ENCODE measurements at places on chromosomes 5 and 9.

GRCh38 chr5:96986450-96986849 lies 50.6 kb downstream of the LNPEP start:
- no peak for DNase-seq

DNA sequence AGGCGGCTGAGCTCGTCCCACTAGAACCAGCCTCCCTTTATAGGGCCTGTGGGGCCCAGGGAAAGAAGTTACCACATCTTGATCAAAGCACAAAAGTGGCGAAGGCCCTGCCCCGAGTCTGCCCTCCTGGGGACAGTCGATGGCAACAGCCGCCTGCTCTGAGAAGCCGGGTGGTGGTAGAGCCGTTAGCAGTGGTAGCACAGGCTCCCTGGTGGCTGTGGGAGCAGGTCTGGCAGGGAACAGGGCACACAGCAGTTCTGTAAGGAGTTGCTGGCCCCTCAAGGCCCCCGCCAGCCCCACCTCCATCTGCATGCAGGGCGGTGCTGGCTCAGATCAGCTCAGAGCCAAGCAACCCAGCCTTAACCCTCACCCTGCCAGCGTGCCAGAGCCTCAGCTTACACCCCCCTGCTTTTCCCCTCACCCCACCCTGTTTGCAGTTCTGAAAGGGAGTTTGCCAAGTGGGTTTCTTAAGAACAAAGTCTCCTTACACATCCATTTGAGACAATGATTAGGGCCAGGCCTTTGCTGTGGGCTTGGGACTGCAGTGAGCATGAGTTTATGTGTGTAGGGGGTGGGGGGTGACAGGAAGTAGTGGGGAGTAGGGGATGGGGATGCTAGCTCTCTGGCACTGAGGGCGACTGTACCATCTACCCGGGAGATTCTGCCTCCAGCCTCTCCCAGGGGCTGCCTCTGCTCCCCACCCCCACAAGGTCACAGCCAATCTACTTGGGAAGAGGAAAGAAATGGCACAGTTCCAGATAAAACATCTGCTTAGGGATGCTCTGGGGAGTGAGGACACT lies 11.8 kb downstream of the ACSL6 start:
- no peak for DNase-seq

- no peak for DNase-seq
Observed at GRCh38 chr5:171622010-171622409, 163.6 kb upstream of the SMIM23 start.

GRCh38 chr9:110997847-110998246 lies 40.4 kb downstream of the LPAR1 start:
- DNase-seq = no peak

DNA sequence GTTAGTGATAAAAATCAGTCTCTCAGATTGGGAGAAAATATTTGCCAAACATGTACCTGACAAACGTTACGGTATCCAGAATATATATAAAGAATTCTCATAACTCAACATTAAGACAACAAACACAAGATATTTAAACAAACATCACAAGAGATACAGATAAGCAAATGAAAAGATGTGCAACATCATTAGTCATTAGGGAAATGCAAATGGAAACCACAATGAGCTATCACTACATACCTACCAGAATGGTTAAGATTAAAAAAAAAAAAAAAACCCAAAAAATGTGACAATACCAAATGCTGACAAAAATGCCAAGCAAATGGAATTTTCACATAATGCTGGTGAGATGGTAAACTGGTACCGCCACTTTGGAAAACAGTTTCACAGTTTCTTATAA lies 15.4 kb downstream of the CERT1 start:
- no peak for DNase-seq

GRCh38 chr9:86713970-86714369 lies 233.3 kb downstream of the GAS1 start:
- DNase-seq = no peak

DNA sequence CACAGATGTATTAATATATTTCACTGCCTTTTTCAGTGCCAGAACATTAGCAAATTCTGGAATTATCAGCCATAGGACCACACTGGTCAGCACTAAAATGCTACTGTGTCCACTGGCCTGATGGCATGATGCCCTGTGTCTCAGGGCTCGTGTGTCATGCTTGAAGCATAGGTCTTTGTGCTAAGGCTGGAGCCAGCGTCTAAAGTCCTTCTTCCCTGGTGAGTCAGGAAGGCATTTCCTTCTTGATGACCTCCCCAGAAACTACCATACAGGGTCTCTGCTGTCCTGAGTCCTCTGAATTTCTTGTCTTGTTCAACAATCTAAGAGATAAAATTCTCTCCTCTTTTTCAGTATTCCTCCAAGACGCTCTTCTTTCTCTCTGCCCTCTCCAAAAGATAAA lies 489.9 kb downstream of the PSAT1 start:
- no peak for DNase-seq

GRCh38 chr9:134216449-134216951 lies 52.1 kb upstream of the RNU6ATAC start:
- DNase-seq = no peak

DNA sequence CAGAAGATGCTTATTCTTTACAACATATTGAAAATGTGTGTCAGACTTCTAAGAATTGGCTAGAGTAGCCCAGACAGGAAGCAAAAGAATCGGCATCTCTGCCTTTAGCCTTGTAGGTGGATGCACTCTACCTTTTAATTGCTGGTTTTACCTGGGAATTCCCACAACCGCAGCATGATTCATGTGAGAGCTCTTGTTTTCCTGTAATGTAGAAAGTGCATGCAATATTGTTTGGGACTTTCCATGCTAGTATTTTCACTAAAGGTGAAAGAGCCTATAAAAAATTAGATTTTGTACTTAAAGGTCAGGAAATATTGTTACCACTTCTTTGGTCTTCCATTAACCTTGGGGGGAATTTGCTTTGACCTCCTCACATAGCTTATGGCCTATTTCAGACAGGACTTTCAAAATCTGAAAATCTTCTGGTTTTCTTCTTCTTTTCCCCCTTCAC lies 89.8 kb downstream of the NTRK2 start:
- no peak for DNase-seq

- DNase-seq = no peak
Observed at GRCh38 chr5:168434746-168435321, 51.4 kb upstream of the RARS1 start.

DNA sequence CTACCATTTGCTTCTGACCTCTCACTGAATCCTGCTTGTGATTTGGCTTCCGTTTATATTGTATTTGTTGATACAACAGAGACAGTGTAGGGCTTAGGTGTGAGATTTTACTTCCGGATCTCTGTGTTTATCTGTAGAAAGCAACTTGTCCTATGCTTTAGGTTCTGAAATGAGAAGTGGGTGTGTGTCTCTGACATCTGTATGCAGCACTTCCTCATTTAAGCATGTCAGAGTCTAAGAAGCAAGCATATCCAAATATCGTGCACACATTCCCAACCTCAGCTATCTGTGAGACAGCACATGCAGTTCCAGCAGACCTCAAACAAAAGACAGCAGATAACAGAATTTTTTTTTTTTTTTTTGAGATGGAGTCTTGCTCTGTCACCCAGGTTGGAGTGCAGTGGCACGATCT lies 16.3 kb downstream of the KLF9 start:
- DNase-seq = no peak

DNA sequence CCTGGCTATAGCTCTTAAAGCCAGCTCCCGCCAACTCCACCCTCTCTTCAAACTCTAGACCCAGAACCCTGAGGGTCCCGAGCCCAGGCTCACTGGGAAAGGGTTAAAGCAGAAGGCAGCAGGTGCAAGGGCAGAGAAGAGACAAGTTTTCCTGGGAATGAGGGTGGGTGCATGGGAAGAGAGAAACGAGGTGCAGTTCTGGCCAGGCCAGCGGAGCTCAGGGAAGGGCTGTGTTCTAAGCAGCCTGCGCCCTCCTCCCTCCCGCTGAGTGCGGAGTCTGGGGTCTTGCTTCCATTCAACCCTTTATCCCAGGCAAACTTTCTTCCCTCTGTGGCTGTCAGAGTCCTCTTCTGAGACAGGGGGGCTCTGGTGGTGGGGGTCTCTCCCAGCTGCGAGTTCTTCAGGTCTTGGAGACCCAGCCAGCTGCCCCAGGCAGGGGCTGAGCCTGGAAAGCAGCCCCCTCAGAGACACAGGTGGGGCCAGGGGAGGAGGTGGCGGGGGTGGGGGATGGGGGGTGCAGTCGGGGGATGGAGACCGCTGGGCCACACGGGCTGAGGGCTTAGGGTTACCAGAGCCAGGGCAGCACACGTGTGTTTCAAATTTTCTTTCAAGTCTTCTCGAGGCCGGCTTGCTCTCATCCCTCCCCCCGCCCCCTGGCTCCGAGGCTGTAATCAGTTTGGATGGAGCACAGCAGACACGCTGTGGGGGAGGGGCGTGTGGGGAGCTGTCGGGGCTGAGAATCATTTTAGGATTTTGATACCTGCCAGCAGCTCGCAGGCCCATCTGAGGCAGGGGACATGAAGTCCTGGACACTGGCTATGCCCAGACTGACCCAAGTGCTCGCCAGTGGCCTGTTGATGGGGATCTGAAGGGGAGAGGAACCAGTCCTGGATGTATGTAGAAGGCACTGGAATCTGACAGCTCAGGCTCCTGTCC lies 169.6 kb upstream of the SMIM23 start:
- DNase-seq = no peak

DNA sequence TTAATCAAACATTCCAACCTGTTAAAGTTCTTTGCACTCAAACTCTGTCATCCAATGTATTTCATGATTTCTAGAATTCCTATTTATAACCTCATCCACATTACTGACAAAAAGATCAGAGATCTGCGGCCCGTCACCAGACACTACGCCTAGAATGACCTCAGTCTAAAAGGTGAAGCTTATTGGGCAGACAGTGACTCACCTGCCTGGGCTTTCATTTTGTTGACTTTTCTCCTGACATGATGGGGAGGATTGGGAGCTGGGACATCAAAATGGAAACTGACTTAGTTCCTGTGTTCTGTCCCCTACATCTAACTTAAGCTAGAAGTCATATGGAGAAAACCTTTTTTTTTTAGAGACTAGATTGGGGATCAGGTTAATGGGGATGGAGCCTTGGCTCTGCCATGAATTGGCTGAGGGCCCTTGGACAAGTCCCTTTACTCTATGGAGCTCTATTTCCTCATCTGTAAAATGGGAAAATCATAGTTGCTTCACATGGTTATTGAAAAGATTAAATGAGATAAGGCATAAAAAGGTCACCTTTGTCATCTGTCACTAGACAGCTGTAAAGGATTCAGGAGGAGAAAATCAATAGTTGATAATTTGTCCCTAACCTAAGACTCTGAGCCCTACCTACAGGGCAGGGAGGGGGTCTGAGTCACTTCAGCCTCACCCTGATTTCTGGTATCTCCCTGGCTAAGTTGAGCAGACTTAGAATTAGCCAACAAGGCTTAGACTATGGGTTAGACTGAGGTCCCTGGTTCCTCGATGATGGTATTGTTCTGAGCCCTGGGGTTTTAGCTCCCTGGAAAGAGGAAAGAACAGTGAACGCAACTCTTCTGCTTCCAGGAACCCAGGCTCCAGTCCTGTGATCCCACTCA lies 224.8 kb upstream of the TBC1D2 start:
- no peak for DNase-seq

- DNase-seq = no peak
Observed at GRCh38 chr5:143801252-143801939, 10.6 kb upstream of the HMHB1 start.

- DNase-seq = no peak
Observed at GRCh38 chr5:84383296-84383815, 1.3 kb downstream of the EDIL3 start.

DNA sequence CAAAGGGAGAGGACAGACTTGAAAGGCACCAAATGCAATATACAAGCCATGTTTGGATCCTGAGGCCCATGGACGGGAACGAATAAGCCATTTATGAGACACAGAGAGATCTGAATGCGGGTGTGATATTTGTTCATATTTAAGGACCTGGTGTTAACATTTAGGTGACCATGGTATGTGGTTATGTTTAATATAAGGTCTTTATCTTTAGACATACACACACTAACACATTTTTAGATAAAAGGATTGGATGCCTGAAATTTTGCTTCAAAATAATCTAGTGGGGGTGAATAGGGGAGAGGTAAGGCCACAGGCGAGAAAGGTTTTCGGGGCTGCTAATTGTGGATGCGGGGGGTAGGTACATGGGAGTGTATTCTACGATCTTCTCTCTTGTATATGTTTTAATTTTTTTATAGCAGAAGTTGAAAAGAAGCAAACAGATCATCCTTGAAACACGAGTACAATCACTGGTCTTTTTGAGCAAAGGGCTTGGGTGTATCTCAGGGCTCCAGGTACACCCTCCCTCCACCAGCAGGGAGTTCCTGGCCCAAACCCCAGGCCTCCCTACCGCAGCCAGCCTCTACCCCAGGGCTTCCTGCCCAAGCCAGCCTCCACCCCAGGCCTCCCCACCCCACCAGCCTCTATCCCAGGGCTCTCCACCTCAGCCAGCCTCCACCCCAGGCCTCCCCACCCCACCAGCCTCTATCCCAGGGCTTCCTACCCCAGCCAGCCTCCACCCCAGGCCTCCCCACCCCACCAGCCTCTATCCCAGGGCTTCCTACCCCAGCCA lies 12.2 kb downstream of the AKNA start:
- no peak for DNase-seq

DNA sequence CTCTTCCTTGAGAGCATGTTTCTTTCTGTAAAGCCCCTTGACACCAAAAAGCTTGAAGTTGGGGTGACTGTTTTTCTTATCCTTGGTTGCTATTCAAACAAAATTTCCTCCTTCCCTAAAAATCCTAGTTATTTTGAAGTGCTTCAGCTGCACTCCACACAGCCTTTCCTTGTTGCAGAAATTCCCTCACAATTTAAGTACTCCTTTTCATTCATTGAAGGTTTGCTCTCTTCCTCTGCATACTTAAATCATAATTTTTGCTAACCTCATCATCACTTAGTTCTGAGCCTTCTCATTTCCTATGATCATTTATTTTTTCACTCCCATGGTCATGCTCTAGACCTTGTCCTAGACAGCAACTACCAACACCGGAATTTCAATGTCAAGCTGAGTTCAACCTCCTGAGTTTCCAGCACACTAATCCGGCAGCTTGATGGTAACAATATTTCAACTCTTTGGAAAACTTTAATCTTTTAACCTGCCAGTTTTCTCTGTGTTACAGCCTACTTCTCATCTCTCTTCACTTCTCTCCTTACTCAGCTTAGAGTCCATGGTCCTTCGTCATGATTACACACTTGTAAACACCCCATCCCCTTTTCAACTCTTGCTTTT lies 78.7 kb upstream of the ACTBL2 start:
- no peak for DNase-seq

GRCh38 chr5:73861313-73861988 lies 235.5 kb downstream of the ARHGEF28 start:
- DNase-seq = no peak

Measured in GOT3 (cell line).